ENCODE measurements at places on chromosomes 3 and 15.

DNA sequence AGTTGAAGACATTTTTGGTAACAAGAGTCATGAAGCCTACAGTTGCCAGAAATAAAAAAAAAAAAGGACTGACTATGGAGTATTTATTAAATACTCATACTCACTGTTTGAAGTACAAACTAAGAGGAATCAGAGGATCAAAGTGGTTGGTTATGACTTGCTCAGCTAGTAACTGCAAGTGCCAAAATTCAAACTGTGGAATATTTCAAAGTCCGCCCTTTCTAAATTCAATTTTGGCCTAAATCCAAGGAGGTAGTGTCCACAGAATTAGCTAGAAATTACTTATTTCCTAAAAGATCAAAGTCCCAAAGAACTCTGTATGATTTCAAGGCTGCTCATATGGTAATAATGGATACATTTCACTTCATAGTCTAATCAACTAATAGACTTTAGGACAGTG, 274.5 kb downstream of the ZBTB20 start:
- DNase-seq = no peak

GRCh38 chr3:31705736-31706135, 173.0 kb downstream of the STT3B start:
- no peak for DNase-seq

- DNase-seq = peak; percentile 24
These were observed 32.4 kb downstream of the CDAN1 start for GRCh38 chr15:42704492-42704926.

DNA sequence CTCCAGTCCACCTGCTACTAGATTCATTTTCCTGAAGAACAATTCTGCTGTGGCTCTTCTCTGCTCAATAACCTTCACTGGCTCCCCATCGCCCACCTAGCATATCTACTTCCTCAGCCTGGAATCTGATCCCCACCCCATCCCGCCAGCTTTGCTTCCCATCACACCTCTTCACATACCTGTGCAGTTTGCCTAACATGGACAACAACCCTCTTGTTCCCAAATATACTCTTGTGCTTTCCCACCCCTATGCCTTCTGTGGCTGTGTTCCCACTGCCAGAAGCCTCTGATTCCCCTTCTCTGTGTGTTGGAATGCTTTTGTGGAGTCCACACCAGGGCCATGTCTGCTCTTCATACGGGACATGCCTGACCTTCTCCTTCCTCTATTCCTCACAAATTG, 29.5 kb downstream of the CMTM7 start:
- no peak for DNase-seq

GRCh38 chr15:76514282-76514681, 177.7 kb downstream of the ISL2 start:
- no peak for DNase-seq

DNA sequence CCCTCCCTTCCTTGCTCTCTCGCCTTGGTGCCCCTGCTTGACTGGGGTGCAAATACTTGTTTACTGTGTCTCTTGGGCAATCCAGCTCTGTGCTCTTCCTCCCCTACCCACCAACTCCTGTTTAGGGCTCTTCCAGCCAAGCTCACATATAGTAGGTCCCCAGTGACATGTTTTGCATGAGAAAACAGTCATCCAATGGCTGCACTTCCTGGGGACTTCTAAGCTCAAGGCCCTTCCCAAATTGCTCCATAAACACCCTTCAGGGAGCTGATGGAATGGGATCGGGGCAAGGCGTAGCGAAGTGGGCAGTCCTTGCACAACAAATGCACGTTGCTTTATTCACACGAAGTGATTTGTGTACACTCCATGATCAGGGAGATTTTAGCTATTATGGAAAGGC, 9.4 kb upstream of the COPG1 start:
- DNase-seq = no peak

GRCh38 chr3:14440531-14441239, 38.3 kb downstream of the SLC6A6 start:
- no peak for DNase-seq

- DNase-seq = no peak
These were observed 79.1 kb upstream of the CGNL1 start for GRCh38 chr15:57297163-57297593.

DNA sequence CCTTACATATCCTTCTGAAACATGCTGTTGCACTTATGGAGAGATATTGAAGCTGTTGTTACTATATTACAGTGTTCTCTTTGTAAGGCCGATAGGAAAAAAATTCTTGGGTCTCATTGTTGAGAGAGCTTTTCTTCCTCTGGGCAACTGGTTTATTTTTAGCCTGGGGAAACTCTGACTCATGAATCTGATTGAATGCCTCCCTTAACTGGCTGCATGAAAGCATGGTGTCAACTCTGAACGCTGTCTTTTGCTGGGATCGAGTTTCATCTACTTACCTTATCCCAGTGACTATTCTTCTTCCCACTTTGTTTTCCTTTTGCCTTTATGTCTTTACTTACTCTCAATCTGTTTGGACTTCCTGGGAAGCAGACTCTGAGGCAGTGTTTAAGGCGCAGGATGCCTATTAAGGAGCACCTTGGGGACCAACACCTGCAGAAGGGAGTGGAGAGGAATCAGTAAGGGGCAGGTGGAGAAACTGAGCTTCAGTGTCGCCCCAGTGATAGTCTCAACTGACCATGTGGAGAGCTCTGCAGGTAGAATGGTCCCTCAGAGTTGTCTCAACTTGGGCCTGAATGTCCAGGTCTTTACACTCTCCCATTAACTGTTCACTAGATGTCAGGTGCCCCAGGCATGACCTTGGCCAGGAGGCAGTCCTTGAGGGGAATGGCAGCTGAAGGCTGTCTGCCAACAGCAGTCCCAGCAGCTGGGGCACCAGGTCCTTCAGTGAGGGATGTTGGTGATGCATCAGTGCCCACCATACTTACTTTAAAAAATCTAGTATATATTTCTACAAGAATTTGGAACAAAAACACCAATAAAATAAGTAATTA, 88.9 kb upstream of the CCNL1 start:
- no peak for DNase-seq

DNA sequence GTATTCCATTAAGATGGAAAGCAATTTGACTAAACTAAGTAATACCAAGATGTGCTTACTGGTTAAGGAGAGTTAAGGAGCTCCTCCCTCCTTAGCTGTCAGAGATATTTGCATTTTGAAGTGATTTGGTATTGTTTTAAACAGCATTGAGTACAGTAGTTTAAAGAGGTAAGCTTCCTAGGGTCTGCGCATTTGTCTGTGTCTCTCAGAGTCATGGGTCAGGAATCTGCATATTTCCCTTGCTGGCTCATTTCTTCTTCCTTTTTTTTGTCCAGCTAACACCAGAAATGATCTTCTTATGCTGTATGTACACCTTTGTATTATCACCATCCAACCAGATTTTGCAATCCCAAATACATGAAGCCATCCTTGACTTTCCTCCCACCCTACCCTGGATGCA, 163.0 kb upstream of the BFSP2 start:
- DNase-seq = no peak

DNA sequence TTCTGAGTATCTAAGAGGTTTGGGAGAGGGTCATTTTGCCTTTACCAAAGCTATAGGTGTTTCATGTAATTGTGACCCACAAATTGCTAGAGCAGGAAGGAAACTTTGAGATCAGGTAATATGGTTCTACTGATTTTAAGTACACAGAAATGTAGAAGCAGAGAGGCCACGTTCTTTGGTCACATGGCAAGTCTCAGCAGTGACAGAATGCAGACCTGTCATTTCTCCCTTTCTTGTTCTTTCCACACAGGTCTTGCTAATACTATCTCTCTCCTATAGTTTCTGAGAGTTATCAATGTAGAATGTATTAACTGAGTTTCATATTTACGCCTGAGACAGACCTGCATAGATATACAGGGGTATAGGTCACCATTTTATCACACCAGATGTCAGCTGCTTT, 10.9 kb upstream of the RTP1 start:
- no peak for DNase-seq

DNA sequence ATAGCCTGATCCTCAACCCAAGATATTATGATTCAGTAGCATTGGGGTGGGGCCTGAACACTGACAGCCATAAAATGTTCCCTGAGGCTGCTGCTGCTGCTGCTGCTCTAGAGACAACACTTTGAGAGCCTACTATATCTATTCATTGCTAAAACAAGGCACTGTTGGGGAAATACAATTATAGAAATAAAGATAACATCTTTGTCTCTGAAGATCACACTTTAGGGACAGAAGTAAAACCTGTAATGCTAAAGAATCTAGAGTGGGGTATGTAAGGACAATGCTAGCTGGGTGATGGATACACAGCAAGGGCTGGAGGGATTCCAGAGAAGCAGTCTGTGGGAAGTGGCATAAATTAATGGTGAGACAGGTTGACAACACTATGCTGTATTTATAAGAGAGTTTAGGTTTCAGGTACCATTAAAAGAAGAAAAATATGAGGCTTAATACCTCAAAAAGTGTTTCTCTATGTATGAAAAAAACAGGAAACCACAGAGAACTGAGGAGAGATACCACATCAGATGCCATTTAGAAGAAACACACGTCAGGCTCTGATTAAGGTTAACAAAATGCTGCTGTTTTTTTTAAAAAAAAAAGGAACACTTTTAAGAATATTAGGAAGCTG, 115.9 kb downstream of the CBLB start:
- no peak for DNase-seq

DNA sequence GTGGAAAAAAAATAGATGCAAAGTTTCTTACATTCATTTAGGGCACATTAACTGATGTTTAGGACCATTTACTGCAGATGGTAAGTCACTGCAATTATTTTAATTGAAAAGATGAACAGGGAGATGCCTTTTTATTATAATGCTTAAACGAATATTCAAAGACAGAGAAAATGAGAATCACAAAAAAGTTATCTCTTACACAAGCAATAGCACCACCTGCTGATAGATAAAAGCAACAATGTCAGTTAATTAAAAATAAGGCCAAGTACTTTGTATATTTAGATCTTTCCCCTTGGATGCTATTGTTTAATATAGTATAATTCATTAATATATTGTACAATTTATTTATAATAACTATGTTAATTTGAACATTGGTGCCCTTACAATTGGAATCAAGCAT, 55.9 kb downstream of the IFT80 start:
- DNase-seq = no peak

GRCh38 chr3:168709073-168709472, 613.3 kb upstream of the GOLIM4 start:
- no peak for DNase-seq

DNA sequence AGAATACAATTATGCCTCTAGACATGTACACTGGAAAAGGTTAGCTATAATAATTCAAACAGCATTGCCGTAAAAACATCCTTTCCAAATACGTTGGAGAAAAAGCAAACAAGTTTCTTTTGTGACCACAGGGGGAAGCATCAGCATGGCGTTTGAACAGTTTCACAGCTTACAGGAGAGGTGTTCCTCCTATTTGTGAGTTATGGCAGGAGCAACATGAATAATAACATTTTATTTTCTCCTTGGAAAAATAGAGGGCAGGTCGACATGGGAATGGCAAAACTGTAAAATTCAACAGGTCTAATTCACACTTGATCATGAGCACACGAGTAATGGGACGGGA, 39.7 kb upstream of the GADL1 start:
- DNase-seq = no peak

DNA sequence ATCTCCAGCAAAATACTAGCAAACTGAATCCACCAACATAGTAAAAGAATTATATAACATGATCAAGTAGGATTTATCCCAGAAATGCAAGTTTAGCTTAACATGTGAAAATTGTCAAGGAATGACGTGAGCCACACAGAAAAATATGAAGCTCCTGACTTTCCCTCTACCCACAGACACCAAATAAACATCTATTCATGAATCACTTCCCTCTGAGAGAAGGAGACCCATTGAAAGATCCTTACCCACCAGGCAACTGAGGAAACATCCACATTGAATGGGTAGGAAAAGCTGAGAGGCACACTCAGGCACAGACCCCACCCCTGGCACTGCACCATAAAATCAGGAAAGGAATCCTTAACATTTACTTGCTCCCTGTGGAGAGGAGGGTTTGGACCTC, 102.2 kb upstream of the MANF start:
- DNase-seq = no peak

DNA sequence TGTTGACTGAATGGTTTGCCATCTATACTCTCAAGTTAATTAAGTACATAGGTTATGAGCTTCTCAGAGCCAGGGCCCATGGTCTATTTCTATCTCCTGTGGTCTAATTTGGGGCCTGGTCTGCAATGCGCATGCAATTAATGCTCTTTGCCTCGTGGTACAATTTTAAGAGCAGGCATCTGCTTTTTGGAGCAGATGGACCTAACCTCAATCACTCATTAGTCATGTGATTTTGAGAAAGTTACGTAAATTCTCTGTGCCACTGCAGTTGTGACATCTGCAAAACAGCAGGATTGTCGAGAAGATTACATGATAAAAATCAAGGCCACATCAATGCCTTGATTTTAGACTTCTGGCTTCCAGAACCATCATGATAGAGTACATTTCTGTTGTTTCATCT, 543.7 kb upstream of the ADAMTS9 start:
- no peak for DNase-seq

DNA sequence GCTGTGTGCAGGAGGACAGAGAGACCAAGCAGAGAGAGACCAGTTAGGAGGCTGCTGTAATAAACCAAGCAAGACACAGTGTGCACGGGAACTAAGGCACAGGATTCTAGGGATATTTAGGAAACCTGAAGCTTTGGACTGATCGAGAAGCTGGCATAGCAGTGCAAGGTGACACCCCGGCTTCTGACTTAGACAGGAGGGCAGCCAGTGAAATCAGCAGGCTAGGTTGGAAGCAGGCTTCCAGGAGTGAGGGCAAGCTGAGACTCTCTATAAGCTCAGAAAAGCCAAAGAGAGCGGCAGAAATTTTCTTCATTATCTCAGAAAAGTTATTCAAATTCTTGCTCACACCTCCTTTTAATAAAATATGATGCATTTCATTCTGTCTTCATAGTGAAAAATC, 104.6 kb downstream of the LIPC start:
- DNase-seq = no peak

DNA sequence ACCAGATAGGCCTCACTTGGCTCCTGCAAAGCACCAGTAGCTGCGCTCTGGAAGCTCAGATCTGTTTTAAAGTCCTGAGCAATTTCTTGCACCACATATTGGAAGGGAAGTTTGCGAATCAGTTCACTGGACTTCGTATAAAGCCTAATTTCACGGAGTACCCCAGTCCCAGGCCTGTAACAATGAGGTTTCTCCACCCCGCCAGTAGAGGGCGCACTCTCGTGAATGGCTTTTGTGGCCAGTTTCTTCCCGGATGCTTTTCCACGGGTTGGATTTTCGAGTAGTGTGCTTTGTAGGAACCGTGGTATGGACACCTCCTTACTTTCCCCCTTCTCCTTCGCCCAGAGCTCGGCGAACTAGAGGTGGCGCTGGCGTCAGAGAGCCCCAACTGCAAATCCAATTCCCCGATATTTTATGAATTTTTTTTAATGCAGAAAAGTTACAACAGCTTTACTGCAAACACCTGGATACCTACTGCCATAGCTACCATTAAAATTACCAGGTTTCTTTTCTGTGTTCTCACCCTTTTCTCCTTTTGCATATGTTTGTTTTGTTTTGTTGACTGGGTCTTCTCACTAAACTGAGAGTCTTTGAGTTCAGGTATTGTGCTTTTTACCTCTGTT, 13.3 kb downstream of the RARB start:
- DNase-seq = no peak

Measured in stimulated activated CD4-positive, alpha-beta T cell treated with anti-CD3 and anti-CD28 coated beads, Interleukin-1b, Interleukin-23, amount 100 ng/mL, for 1 hour (primary cell).